ENCODE measurements at places on chromosomes 2 and 18.

GRCh38 chr2:191657977-191658376 lies 20.0 kb upstream of the NABP1 start:
- no peak for DNase-seq

DNA sequence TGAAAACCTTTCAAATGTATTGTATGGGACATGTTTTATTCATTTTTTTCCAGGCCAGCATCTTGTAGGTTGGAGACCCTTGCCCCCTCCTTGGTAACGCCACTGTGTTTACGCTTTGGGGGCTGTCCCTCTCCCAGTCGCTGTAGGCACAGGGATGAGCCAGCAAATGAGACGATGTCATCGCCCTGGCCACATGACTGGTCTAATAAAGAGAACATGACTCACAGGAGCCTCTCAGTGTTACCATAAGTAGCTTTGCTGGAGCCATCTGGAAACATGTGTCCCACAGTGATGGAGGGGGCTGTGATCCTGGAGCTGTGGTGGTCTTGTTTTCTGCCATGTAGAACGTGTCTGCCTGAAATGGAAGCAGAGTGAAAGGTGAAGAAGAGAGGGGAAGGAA lies 78.9 kb downstream of the CD8B2 start:
- DNase-seq = peak; percentile 27

DNA sequence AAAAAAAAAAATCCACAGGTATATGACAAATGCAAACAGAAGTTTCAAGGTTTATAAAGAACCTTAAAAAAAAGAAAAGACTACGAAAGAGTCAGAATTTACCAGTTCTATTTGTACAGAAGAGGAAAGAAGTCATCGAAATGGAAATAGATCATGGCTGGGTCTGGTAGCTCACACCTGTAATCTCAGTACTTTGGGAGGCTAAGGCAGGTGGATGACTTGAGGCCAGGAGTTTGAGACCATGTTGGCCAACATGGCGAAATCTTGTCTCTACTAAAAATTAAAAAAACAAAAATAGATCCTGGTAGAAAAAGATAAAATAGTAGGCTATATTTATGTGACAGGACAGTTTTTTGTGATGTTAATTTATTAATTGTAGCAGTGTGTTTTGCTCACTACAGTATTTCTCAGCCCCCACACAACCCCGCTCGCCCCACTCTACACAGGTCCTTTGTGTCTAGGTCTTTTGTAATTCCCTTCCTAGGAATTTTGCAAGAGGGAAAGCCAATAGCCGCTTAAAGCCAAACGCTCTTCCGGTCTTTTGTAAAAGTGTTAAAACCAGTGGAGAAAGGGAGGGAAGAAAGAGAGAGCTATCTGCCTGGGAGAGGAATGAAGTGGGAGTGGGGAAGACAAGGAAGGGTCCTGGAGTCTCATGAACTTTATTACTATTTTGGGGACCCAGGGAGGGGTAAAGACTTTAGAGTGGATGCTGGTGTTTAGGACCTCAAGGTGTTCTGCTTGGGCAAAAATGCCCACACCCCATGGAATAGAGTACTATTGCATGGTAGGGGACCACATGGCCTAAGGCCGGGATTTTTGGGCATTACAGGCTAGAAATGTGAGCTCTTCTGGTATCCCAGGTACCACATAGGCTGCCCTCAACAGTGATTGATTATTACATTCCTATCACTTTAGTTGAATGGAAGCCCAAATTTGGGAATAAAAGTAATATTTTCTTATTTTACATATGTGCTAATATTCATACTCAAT lies 59.4 kb upstream of the XPO1 start:
- DNase-seq = no peak

DNA sequence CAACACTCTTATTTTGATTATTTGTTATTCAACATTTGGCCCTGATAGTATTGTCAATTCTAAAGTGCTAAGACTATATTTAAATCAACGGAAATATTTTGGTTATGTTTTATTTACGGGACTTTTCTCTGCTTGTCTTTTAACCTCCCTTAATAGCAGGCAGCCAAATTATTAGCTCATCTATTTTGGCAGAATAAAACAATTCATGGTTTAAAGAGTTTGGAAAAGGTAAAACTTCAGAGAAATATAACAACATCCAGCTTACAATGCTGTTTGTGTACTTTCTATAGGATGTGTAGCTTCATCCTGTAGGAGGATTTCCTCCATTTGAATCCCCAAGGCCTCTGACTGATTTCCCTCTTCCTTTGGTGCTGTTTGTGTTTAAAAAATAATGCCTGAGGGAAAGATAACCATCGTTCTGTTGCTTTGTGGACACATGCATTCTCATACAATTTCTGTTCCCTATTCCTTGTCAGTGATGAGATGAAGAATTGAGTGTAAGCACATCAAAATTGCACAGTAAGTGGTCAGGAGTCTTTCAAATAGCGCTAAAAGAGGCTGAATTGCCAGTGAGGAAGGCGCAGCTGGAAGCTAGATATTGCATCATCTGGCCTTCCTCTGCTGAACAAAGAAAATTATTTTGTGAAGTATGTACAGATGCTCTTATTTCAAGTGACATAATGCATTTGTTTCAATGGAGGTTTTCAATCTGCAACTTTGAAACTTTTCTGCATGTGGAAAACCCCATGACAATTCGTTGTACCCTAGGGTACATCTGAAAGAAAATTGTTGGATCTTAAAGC lies 80.3 kb downstream of the CD28 start:
- peak; percentile 68 for DNase-seq

- no peak for DNase-seq
Observed at GRCh38 chr2:152558158-152558984, 158.9 kb downstream of the PRPF40A start.

DNA sequence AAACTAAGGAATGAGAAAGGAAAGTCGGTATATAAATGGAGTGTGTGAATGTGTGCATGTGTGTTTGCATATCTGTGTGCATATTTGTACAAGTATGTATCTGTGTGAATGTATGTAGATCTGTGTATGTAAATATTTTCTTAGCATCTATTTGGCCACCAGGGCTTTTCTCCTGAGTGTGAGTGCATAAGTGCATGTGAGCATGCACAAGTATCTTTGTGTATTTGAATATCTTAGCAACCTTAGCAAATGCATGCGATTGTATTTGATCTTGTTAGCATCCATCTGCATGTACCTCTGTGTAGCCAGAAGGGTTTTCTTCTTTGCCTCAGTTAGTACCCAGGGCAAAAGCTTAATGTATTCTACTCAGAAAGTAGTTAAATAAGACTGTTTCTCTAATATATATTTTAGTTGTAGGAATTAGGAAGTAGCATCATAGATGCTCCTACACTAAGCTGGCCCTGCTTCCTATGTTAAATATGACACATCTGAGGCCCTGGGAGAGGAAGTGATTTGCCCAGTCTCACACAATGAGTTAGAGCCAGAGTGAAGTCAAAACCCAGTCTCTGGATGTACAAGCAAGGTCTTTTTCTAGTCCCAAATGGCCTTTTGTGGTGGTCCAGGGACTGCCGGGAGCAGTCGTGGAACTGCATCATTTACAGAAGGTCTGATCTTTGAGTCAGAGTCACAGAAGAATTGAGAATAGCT lies 9.2 kb downstream of the FKBP1B start:
- no peak for DNase-seq

DNA sequence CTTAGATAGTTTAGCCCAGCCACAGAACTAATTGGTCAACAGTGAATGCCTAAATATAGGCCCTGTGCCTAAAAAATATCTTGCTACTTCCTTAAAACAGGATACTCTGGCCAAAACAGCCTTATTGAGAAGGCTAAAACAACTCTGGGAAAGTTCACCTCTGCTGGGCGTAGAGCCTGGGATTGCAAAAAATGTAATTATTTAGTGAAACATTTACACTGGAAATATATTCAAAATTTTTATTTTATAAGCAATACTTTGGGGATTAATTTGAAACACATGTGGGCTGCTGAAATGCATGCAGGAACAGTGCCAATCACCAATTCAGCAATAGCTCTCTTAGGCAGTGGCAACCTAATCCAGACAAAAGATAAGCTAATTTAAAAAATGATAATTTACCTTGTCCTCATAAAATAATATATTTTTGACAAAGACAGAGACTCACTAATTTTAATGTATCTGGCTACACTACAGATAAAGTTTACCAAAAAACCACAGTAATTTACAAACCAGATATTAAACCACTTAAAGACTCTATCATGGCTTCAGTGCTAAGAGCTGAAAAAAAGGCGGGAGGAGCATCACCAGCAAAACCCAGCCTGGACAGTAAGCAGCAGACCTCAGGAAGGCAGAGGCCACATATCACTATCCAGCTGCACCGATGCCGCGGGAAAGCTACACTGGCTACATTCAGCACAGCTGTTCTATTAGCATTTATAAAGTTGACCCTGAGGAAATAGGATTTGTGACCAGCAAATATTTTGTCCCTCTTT lies 18.5 kb downstream of the TRAK2 start:
- no peak for DNase-seq

DNA sequence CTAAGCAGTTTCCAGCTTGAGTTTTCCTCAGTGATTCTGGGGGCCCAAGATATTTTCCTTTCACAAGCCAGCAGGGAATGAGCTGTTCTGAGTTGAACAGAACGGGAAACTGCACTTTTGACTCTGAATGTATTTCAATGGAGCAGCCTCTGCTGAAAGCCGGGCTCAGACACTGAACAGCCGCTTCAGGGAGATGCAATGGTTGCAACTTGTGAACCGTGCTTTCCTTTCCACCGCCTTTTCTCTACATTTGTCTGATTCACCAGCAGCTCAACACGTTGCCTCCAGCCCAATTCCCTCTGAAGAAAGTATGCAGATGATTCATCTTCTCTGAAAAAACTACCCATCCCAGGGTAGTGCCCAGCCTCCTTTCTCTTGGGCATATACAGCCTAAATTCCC lies 119.3 kb upstream of the PKDCC start:
- no peak for DNase-seq

DNA sequence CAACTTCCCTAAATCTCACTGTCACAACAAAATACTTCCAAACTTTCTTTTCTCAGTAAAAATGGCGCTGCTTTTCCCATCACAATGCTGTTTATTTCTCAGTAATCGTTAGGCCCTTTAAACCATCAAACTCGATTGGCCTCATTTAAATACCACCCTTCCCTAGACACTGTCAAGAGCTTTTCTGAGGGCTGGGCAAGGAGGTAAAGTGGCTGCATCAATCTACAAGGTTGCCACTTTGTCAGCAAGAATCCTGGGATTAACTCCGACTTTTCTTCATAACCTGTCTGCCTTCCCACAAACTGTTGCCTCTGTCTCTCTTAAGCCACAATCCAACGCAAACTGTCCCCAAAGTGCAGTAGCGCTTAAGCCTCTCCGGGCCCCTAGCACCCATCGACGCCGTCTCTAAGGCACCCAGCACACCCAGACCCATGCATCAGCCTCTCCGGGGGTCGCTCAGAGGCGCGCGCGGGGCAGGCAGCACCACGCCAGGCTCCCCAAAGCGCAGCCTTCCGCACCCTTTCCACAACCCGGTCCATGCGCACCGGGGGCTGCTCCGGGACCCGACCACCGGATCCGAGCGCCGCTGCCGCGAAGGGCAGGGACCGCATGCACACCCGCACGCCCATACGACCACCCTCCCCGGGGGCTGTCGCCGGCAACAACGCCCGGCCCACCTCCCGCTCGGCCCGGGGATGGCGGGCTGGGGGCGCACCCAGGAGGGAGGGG lies 683 bp downstream of the MBOAT2 start:
- DNase-seq = peak; percentile 50

DNA sequence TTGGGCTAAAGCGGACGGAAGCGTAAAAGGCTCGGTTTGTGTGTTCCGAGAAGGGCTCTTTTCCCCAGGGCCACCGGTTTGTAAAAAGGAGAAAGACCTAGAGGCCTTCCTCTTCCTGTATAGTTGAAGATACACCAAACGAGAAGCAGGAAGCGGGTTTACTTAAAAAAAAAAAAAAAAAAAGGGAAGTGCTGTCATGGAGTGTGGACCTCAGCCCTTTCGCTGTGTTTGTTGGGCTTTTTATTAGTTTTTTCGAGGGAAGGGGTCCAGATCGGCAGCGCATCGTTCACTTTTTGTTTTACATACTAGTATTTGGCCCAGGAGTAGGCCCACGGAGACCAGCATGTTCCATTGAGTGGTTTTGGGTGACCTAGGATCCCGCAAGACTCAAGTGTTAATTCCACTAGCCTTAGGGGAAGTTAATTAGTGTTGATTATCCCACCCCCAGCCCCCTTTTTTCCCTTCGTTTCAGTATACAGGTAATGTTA lies 676 bp downstream of the ACTR2 start:
- no peak for DNase-seq

- no peak for DNase-seq
Observed at GRCh38 chr2:2842466-2842865, 511.4 kb upstream of the MYT1L start.

GRCh38 chr2:173198327-173198726 lies 122.7 kb downstream of the MAP3K20 start:
- DNase-seq = no peak

DNA sequence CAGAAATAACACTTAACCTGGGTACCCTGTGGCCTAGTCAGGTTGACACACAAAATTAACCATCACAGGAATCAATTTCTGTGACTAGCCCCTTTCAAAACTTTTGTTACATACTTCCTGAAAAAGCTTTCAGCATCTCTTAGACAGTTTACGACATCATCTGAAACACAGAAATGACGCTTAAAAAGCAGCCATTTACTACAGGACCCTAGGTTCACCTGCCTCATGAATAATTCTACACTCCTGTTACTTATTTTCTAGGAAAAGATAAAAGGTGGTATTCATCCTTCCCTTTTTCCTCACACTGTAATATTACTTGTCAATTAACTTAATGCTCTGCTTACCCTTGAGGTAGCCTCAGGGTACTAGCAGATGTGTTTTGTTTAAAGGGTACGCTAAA lies 388.4 kb downstream of the IRS1 start:
- DNase-seq = no peak

- no peak for DNase-seq
Observed at GRCh38 chr2:211176514-211177141, 620.2 kb downstream of the CPS1 start.
